ENCODE measurements at places on chromosomes 3 and 15.

GRCh38 chr15:69994429-69995205 is 103.1 kb downstream of the TLE3 start:
- no peak for DNase-seq

GRCh38 chr15:37933666-37934065 is 774 bp upstream of the TMCO5A start:
- no peak for DNase-seq

- no peak for DNase-seq
These were observed 147.0 kb downstream of the PDE8A start for GRCh38 chr15:85128621-85129020.

DNA sequence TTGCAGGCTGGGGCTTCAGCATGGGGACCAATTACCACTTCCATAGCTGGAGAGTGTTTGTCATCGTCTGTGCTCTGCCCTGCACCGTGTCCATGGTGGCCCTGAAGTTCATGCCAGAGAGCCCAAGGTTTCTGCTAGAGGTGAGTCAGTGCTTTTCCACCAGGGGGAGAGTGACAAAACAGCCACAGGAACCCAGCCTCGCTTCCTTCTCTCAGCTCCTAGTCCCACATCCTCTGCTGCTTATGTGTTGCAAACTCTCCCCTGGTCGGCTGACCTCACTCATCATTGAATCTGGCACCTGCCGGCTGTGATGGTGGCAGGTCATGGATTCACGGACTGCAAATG is 158.3 kb downstream of the SV2B start:
- DNase-seq, result no peak

GRCh38 chr3:45771831-45772230 is 24.5 kb downstream of the SLC6A20 start:
- DNase-seq, result no peak

DNA sequence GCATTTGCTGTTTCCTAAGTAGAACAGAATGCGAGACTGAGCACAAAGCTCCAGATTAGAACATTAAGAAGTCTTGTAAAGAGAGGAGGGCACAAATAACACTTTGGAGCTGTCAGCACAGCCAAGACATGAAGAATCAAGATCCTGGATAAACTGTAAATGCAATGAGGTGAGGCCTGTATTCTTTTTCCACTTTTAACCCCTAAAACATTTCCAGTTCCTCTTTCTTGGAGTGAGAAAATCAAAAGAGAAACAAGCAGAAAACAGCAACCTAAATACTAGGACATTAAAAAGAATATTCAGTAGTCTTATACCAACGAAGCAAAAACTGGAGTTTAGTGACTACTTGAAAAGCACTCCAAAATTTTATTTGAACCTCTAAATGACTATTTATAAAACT is 204.3 kb downstream of the ZBTB20 start:
- DNase-seq, result no peak
